ENCODE measurements at places on chromosomes 7 and 10. TPM values are rescaled to one million over a fixed set of nuclear protein-coding genes. Genes with fewer than 3 reads are reported as not detected.

- no peaks in the 10 kb centered on the region for H3K36me3 ChIP-seq
- H3K27me3 ChIP-seq = no peaks in the 10 kb centered on the region
- no peak for DNase-seq
- H3K4me3 ChIP-seq = peak overlapping the region; percentile 42
Observed at GRCh38 chr7:77426052-77426404, 9.9 kb upstream of the GSAP start.

GRCh38 chr7:129864042-129864441, 88.7 kb downstream of the UBE2H start:
- no peaks in the 10 kb centered on the region for H3K36me3 ChIP-seq
- peaks cover 89% of the 10 kb centered on the region for H3K4me1 ChIP-seq
- no peak overlapping the region for H3K4me3 ChIP-seq
- no peak for DNase-seq
- no peaks in the 10 kb centered on the region for H3K27me3 ChIP-seq

GRCh38 chr7:104196161-104196560, 11.7 kb downstream of the ORC5 start:
- H3K36me3 ChIP-seq = peaks cover 87% of the 10 kb centered on the region
- DNase-seq = no peak
- H3K27ac ChIP-seq = no peak overlapping the region
- H3K4me1 ChIP-seq = no peaks in the 10 kb centered on the region

- no peak overlapping the region for H3K4me3 ChIP-seq
- DNase-seq = no peak
Observed at GRCh38 chr7:66308411-66308810, 103.3 kb downstream of the TPST1 start.

GRCh38 chr7:117017017-117017451, 63.7 kb downstream of the ST7 start:
- no peaks in the 10 kb centered on the region for H3K27me3 ChIP-seq
- H3K4me3 ChIP-seq = no peak overlapping the region
- H3K27ac ChIP-seq = peak overlapping the region; percentile 1
- no peaks in the 10 kb centered on the region for H3K36me3 ChIP-seq
- peaks cover 85% of the 10 kb centered on the region for H3K4me1 ChIP-seq

- H3K4me1 ChIP-seq = peaks cover 60% of the 10 kb centered on the region
- DNase-seq = peak; percentile 96
- H3K36me3 ChIP-seq = peaks cover 23% of the 10 kb centered on the region
- H3K27me3 ChIP-seq = no peaks in the 10 kb centered on the region
- H3K4me3 ChIP-seq = peak within 1 kb of the TSS; percentile 93
- peak within 1 kb of the TSS; percentile 100 for H3K27ac ChIP-seq
Observed at GRCh38 chr10:28532337-28533185, at the start of gene WAC. TSS of gene WAC (plus strand) at chr10:28533118. CDS start at chr10:28533580, 462 bp downstream.

DNA sequence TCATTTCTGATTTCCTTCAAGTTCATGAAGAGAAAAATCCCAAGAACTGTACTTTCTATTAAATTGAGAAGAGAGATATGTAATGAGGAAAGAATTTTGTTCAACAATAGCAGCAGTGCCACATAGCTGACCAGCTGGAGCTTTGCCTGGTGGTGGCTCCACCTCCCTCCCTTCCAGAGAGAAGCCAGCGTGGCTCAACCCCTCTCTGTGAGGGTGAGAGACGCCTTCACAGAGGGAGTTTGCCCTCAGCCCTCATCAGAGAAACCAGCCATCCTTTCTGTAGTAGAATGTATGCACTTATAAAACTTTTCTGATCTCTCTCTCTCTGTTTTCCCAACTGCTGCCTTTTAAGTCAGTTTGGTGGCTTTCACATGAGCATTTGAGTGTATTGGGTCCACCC, 20.5 kb upstream of the COL1A2 start:
- H3K27me3 ChIP-seq = no peaks in the 10 kb centered on the region
- H3K4me3 ChIP-seq = peak overlapping the region; percentile 36
- no peaks in the 10 kb centered on the region for H3K36me3 ChIP-seq
- peak; percentile 79 for DNase-seq

- no peak overlapping the region for H3K4me3 ChIP-seq
- H3K27ac ChIP-seq = no peak overlapping the region
- H3K36me3 ChIP-seq = peaks cover 42% of the 10 kb centered on the region
- no peaks in the 10 kb centered on the region for H3K27me3 ChIP-seq
- peaks cover 1% of the 10 kb centered on the region for H3K4me1 ChIP-seq
Observed at GRCh38 chr10:27192284-27192683, 37.1 kb downstream of the MASTL start.

DNA sequence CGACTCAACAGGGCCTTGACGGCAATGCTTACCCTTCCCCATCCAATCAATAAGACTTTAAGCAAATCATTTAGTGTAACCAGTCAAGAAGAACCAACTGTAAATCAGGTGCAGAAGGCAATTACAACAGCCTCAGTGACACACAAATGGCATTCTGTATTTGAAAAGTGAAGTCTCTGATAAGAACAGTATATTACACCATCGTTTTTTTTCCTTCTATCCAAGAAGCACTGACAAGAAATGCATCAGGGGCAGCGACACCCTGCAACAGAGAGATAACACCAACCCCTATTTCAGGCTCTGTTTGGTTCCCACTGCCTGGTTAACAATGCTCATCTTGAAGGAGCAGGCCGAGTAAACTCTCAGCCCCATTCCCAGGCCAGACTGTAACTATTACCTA, 204.0 kb upstream of the AOAH start:
- H3K27ac ChIP-seq = no peak overlapping the region
- DNase-seq = no peak
- peaks cover 8% of the 10 kb centered on the region for H3K4me1 ChIP-seq
- no peaks in the 10 kb centered on the region for H3K27me3 ChIP-seq
- no peak overlapping the region for H3K4me3 ChIP-seq

- no peaks in the 10 kb centered on the region for H3K36me3 ChIP-seq
- peaks cover 54% of the 10 kb centered on the region for H3K4me1 ChIP-seq
- no peak overlapping the region for H3K4me3 ChIP-seq
Observed at GRCh38 chr10:114068054-114068707, 24.5 kb downstream of the ADRB1 start.

- H3K4me1 ChIP-seq = peaks cover 42% of the 10 kb centered on the region
- H3K4me3 ChIP-seq = no peak overlapping the region
- no peaks in the 10 kb centered on the region for H3K36me3 ChIP-seq
- H3K27me3 ChIP-seq = peaks cover 63% of the 10 kb centered on the region
- peak; percentile 45 for DNase-seq
- H3K27ac ChIP-seq = peak overlapping the region; percentile 21
Observed at GRCh38 chr10:121080281-121080891, 229.2 kb downstream of the WDR11 start.

- H3K4me3 ChIP-seq = no peak overlapping the region
- no peak for DNase-seq
- no peaks in the 10 kb centered on the region for H3K27me3 ChIP-seq
Observed at GRCh38 chr7:130881091-130881798, 147.2 kb upstream of the KLF14 start.

GRCh38 chr7:21327422-21328409, 100.2 kb upstream of the SP4 start:
- peaks cover 9% of the 10 kb centered on the region for H3K27me3 ChIP-seq
- H3K4me3 ChIP-seq = no peak overlapping the region
- no peak overlapping the region for H3K27ac ChIP-seq

DNA sequence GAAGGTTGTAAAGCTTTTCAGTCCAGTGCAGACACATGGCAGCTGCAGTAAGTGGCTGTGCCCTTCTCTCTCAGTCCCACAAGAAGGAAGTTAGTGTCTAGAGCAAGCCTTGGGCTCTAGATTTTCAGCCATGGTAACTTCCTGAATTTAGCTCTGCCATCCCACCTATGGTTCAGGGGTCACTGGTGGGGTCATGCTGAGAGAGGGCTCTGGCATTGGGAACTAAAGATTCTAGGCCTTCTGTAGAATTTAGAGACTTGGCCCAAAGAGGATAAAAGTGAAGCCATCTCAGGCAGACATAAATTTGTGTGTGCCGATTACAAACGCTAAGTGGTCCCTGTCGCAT, 113.5 kb downstream of the COL13A1 start:
- H3K4me3 ChIP-seq = no peak overlapping the region
- H3K4me1 ChIP-seq = peaks cover 26% of the 10 kb centered on the region
- H3K27me3 ChIP-seq = peaks cover 31% of the 10 kb centered on the region
- H3K36me3 ChIP-seq = no peaks in the 10 kb centered on the region
- no peak overlapping the region for H3K27ac ChIP-seq

GRCh38 chr10:3491571-3491970, 293.4 kb downstream of the KLF6 start:
- H3K36me3 ChIP-seq = no peaks in the 10 kb centered on the region
- H3K4me1 ChIP-seq = peaks cover 5% of the 10 kb centered on the region
- no peak overlapping the region for H3K27ac ChIP-seq
- no peak overlapping the region for H3K4me3 ChIP-seq
- H3K27me3 ChIP-seq = no peaks in the 10 kb centered on the region

DNA sequence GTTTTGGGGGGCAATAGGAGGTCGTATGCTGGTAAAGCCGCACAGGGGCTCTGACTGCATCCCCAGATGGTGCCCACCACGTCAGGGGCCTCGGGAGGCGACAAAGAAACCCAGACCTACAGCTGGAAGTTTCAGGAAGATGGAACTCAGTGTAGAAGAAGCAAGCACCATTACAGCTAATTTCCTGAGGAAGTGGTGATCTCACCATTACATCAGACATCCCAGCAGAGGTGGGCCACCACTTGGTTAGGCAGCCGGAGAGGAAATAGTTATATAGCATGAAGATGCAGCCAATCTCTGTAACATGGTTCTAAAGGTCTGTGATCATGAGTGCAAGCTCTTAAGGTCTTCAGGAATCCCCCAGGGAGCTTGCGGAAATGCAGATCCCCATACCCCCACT, 127.3 kb upstream of the PCBD1 start:
- H3K4me3 ChIP-seq = no peak overlapping the region
- H3K27ac ChIP-seq = no peak overlapping the region
- peaks cover 17% of the 10 kb centered on the region for H3K4me1 ChIP-seq
- H3K27me3 ChIP-seq = no peaks in the 10 kb centered on the region

DNA sequence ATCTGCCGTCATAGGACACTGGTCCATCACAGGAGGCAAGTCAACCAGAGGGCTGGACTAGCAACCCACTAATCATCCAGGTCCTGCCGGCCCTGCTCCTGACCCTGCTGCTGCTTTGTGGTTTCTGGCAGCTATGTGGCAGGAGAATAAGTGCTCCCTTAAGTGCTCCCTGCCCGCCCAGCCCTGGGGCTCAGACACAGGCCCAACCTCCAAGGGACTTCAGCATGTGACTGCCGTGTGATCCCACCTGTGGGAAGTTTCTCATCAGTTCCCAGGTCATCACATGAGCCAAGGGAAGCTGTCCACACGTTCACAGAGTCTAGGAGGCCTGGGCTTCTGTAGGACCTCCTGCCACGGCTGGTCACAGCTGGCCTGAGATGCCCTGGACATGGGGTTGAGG, 34.2 kb upstream of the ZNF488 start:
- no peak overlapping the region for H3K4me3 ChIP-seq
- no peaks in the 10 kb centered on the region for H3K4me1 ChIP-seq
- H3K36me3 ChIP-seq = no peaks in the 10 kb centered on the region
- H3K27me3 ChIP-seq = no peaks in the 10 kb centered on the region
- DNase-seq = no peak
- no peak overlapping the region for H3K27ac ChIP-seq

DNA sequence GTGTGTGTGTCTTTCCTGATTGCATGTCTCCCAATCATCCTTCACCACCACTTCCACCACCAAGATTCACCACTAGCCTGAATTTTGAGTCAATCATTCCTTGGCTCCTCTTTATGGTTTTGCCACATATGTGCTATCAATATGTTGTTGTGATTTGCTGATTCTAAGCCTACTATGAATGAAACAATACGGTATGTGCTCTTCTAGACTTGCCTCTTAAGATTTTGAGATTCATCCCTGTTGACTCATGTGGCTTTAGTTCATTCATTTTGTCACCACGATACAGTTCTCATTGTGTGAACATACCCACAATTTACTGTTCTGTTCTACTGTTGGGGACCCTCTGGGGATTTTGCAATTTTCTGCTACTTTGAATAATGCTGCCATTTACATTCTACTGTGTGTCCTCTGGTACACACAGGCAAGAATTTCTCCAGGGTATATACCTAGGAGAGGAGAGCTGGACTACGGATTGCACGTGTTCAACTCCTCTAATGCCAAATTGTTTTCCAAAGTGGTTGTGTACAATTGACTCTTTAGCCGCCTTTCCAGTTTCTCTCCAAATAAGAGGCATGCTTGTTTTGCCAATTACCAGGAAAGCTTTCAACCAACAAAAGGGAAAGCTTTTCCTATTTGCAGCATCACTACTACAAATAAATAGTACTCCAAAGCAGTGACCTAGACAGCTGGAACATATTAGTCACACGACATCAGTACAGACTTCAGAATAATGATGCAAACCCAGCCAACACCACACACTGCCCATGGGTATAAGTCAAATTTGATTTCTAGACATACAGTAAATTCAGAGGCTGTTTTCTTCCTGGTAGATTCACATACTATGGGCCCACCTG, 30.0 kb downstream of the SGMS1 start:
- H3K4me3 ChIP-seq = no peak overlapping the region
- peaks cover 56% of the 10 kb centered on the region for H3K4me1 ChIP-seq
- peaks cover 10% of the 10 kb centered on the region for H3K36me3 ChIP-seq
- no peak overlapping the region for H3K27ac ChIP-seq
- DNase-seq = no peak

DNA sequence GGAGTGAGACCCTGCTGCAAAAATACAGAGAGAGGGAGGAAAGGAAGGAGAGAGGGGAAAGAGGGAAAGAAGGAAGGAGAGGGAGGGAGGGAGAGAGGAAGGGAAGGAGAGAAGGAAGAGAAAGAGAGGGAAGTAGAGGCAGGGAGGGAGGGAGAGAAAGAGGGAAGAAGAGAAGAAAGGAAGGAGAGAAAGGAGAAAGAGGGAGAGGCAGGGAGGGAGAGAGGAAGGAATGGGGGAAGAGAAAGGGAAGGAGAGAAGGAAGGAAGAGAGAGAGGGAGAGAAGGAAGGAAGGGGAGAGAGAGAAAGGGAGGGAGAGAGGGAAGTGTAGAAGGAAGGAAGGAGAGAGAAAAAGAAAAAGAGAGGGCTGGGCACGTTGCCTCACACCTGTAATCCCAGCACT, 121.7 kb downstream of the TMEM130 start:
- no peak overlapping the region for H3K27ac ChIP-seq
- H3K36me3 ChIP-seq = no peaks in the 10 kb centered on the region
- H3K27me3 ChIP-seq = peaks cover 35% of the 10 kb centered on the region
- no peaks in the 10 kb centered on the region for H3K4me1 ChIP-seq

DNA sequence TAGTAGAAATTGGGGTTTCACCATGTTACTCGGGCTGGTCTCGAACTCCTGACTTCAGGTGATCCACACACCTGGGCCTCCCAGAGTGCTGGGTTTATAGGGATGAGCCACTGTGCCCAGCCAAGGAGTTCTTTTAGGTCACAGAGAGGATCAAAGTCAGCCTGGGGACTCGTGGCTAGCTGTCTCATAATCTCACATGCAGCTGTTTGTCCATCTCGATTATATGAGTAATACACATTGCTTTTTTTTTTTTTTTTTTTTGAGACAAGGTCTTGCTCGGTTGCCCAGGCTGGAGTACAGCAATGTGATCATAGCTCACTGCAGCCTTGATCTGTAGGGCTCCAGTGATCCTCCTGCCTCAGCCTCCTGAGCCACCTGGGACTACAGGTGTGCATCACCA, 2.2 kb downstream of the IFT22 start:
- DNase-seq = no peak
- H3K4me1 ChIP-seq = peaks cover 18% of the 10 kb centered on the region
- H3K4me3 ChIP-seq = no peak overlapping the region
- no peaks in the 10 kb centered on the region for H3K27me3 ChIP-seq
- H3K36me3 ChIP-seq = peaks cover 28% of the 10 kb centered on the region

GRCh38 chr7:107838816-107839565, 36.0 kb upstream of the SLC26A3 start:
- DNase-seq = no peak
- no peaks in the 10 kb centered on the region for H3K4me1 ChIP-seq
- H3K36me3 ChIP-seq = no peaks in the 10 kb centered on the region

The SPDYE8 gene
- total RNA-seq = not detected

The ELOVL3 gene
- not detected for total RNA-seq

The PLXNA4 gene
- total RNA-seq = 18.1 TPM

The NMT2 gene
- total RNA-seq = 12.4 TPM

The SPDYE9 gene
- total RNA-seq = not detected

The SYCE1 gene
- 0.44 TPM for total RNA-seq

The CTAGE6 gene
- not detected for total RNA-seq
